Stimulated activated CD4-positive, alpha-beta T cell treated with anti-CD3 and anti-CD28 coated beads, Interleukin-1b, Interleukin-23, amount 100 ng/mL, for 1 hour (primary cell): ENCODE measurements at places on chromosomes 5 and 9.

DNA sequence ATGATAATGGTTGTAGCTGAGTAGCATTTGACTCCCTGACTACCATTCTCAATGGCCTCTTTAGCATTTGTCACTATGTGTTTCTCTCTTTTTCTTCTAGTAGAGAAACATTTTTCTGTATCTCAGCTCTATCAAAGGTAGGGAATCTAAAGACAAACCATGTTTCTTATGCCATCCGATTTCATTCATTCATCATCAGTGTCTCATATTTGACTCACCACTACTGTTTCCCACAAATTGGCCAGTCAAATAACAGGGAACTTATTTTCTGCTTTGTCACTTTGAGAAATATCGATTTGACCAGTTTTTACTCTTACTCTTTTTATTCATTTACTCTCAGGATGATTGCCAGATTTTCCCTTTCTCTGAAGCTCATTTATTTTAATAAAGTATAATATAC lies 282.3 kb downstream of the TMEM167A start:
- no peak for DNase-seq

GRCh38 chr9:37675661-37676060 lies 24.9 kb downstream of the FRMPD1 start:
- DNase-seq, result no peak

GRCh38 chr5:103224118-103224893 lies 34.3 kb upstream of the MACIR start:
- no peak for DNase-seq

DNA sequence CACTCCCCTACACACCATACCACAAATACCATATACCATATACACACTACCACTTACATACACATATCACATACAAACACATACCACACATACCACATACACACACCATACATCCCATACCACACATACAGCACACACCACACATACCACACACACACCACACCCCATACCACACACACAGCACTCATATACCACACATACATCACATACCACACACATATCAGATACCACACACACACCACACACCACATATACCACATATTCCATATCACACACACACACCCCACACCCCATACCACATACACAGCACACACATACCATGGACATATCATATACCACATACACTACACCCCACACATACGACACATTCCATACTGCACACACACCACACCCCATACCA lies 276.6 kb downstream of the GADD45G start:
- DNase-seq, result no peak

- DNase-seq, result no peak
These were observed 346.3 kb downstream of the ENC1 start for GRCh38 chr5:74294231-74294705.

DNA sequence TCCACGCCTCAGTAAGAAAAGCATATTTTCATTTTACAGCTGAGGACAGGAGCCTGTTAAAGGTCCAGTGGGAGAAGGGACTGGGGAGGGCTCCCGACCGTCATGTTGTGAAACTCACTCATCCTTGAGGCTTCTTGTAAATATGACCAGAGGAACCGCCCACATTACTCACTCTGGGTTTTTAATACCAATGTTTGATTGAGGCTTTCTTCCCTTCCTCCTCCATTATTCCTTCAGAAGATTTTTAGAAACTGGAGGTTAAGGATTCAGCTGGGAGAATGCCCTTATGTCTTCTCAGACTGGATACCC lies 61.4 kb upstream of the GLRX start:
- no peak for DNase-seq

DNA sequence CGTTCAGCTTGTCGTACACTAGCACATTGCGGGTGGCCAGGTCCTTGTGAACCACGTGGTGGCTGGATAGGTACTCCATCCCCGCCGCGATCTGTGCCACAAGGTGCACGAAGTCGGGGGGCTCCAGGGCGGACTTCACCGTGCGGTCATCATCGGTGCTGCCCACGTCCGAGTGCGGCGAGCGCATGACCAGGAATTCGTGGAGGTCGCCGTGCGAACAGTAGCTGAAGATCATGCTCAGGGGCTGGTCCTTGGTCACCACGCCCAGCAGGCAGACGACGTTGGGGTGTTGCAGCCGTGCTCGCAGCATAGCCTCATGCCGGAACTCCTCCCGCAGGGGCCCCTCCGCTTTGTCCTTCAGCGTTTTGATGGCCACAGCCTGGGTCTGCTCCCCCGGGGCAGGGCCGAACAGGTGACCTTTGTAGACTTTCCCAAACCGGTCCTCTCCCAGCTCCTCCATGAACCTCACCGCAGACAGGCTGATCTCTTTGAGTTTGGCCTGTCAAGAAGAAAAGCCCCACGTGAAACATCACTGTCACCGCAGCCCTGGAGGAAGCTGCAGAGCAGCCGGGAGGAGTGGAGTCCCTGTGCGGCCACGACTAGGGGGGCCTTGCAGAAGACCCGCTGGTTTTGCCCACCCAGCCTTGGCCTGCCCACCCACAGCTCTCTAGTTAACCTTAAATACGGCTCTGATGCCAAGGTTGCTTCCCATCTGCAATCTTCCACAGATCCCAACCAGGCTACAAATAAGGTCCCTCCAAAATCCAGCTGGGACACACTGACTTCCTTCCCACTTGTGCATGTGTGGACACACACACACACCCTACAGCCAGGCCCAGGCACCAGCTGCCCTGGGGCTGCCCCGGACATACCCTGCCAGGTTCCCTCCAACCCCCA lies 225.2 kb downstream of the ROR2 start:
- DNase-seq, result no peak

DNA sequence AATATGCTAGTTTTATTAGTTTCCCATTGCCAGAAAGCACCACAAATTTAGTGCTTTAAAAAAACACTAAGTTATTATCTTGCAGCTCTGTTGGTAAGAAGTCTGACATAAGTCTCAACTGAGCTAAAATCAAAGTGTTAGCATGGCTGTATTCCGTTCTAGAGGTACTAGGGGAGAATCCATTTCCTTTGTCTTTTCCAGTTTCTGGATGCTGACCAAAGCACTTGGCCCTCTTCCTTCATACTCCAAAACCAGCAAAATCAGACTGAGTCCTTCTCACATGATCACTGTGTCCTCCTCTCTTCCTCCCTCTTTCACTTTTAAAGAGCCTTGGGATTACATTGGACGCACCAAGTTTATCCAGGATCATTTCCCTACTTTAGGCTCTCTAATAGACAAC lies 9.5 kb downstream of the CDH18 start:
- no peak for DNase-seq

- DNase-seq, result no peak
These were observed 136.3 kb downstream of the MED27 start for GRCh38 chr9:131943351-131943841.

- DNase-seq, result no peak
These were observed 365.5 kb downstream of the KCNN2 start for GRCh38 chr5:114727358-114727757.
